ENCODE measurements at places on chromosomes 11 and 22.

- DNase-seq, result no peak
Measured at GRCh38 chr11:62075438-62075837, 48.4 kb upstream of the INCENP start.

GRCh38 chr22:23192133-23192532 lies 11.8 kb downstream of the BCR start:
- DNase-seq, result no peak

DNA sequence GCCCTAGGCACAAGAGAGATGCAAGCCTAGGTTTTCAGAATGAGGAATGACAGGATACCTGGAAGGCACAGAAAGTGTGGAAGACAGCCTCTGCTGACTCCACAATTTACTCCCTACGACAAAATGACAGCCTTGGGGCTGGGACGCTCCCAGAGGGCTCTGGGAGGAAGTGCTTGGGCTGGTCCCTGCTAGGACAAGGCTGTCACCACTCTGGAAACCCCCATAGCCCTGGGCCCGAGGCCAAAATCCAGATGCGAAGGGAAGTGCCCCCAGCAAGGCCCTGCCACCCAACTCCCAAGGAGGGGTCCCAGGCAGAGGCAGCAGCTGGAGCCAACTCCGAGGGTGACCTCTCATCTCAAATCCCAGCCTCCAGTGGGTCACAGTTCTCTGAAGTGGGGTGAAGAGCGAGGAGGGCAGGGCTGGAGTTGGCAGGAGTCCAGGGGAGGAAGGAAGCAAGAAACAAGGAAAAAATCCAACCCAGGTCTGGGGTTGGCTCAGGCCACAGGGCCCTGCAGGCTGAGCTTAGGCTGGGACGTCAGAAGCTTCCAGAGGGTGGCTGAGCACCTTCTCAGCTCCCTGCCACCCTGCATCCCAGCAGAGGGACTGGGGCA lies 6.3 kb upstream of the CDC42EP2 start:
- no peak for DNase-seq

- DNase-seq, result no peak
Measured at GRCh38 chr22:36433318-36434231, 45.8 kb upstream of the MYH9 start.

DNA sequence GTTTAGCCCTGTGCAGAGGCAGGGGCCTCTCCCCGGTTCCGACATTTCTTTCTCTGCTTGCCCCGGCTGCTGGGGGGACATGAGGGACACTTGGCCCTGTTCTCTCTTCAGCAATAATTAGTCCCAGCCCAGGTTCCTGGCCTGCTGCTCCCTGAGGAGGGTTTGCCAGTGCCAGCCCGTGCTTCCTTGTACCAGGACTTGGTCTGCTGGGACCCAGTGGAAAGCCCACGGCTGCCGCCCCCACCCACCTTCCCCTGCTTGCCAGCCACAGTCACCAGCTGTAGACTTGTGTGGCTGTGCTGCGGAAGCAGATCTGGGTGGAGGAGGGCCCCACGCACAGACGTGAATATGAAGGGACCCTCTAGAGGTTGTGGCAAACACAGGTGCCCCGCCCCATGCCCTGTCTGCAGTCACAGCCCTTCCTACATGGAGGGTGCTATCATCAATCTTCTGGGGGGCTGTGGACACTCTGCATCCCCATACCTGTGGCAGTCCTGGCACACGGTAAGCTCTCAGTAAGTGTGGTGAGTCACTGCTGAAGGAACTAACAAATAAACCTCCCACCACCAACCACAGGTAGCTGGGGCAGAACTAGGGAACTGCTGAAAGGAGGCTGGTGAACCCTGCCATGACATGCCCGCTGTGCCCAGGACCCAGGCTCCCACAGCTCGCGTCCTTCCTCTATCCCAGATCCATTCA lies 949 bp downstream of the TP53AIP1 start:
- no peak for DNase-seq

GRCh38 chr11:1488575-1489180 lies 2.1 kb upstream of the MOB2 start:
- DNase-seq, result no peak

DNA sequence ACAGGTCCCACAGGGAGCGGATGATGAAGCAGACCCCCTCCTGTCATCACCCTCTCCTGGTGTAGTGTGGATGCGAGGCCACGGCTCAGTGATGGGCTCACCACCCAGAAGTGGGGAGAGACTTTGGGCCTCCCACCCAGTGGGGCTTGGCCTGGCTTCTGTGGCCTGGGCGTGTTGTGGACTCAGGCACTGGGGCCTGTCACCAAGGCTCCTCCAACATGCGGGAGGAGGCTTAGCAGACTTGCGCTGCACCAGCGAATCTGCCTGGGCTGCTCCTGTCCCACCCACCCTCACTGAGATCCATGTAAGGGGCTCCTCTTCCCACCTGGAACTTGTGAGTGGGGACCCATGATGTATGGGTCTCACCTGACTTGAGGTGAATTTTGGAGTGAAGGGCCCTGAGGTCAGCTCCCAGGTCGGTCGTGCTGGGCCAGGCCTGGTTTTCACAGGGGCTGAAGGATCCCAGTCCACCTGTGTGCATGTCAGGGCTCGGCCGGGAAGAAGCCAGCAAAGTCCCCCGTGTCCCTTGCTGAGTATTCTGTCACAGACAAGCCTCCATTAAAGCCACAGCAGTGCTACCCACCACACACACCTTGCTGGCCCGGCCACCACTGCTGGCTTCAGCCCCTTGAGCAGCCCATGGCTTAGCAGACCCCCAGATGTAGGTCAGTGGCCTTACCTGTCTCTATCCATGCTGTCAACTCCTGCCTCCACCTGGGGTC lies 4.2 kb downstream of the THAP7 start:
- DNase-seq, result no peak

GRCh38 chr22:27534720-27535125 lies 266.8 kb downstream of the MN1 start:
- no peak for DNase-seq

- no peak for DNase-seq
Measured at GRCh38 chr11:90783111-90783510, 560.3 kb upstream of the CHORDC1 start.

DNA sequence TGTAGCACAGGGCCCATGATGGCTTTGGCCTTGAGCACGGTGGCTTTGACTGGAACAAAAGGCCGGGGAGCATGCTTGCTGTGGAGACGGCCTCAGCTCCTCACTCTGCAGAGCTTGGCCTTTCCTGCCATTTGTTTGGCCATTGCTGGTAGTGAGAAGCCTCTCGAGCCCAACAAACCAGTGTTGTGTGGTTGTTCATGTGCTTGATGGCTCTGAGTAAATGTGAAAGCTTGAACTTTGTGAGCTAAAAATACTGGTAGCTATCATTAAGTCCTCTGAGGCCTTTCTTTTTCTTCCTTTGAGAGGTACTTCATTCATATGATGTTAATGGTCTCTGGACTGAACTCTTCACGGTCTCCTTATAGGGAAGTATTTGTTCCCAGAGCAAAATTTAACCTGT lies 39.6 kb downstream of the NAT10 start:
- no peak for DNase-seq

DNA sequence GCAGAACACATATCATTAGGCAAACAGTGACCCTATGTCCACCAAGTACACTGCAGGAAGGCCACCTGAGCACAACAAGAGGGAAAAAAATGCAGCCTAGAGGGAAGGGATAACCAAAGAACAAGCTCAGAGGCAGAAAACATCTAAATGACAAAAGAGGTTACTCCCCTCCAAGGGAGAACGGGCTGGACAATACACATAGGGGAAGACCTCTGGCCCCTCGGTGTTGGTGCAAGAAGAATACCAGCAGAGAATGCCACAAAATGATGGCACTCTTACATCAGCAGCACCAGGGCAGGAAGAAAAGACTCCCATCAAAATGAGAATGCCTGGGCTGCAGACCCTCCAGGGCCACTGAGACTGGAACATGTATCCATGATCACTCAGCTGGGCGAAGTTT lies 66.6 kb upstream of the OPCML start:
- no peak for DNase-seq

DNA sequence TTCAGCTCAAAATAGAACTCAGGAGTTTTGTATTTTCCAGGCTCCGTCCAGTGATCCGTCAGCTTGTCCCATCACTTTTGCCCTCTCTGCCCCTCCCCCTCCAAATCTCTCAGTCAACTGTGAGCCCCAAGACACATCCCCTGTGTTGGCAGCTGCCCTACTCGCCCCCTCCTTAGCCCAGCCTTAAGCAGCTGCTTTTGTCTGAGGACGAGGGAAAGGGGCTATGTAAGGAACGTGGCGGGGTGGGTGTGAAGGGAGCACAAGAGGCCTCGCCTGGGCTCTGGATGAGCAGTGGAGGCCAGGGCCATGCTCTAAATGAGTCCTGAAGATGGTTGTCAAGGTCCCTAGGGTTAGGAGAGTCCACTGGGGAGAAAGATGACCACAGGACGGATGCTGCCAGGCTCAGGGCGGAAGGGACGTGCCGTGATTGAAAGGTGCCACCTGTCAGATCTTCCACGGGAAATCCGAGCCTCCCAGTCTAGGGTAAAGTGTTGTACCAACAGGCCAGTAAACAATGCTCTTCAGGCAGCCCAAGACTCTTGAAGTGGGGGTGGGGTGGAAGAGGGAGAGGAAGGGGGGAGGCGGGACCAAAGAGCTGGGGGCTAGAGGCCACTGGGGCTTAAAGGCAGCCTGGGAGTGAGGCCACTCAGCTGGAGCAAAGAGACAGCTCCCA lies at the start of gene SMTNL1:
SMTNL1 (plus strand) TSS at position 649 of the 673 bp plus-strand sequence. CDS start 5,048 bp downstream, outside the sequence.
- DNase-seq, result no peak

GRCh38 chr11:118609380-118610224 lies 2.2 kb downstream of the PHLDB1 start:
- no peak for DNase-seq

DNA sequence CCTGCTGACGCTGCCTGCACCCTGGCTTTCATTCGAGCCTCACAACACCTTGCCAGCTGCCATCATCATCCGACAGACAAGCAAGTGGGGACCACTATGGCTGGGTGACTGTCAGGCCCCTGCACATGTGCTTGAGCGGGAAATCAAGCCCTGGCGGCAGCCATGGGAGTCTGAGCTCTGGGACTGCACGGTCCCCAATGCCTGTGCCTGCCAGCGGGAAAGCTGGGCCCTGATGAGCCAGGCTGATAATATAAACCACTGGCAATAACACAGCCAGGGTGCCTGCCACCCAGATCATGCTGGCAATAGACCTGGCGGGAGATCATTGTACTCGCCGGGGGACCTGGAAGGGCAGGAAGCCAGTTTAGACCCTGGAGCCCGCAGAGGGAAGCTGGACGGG lies 2.5 kb downstream of the FGF3 start:
- DNase-seq, result no peak

GRCh38 chr11:18330921-18331320 lies 8.6 kb downstream of the GTF2H1 start:
- DNase-seq, result no peak

GRCh38 chr22:40741116-40741515 lies 61.8 kb downstream of the MCHR1 start:
- no peak for DNase-seq

- peak; percentile 12 for DNase-seq
Measured at GRCh38 chr11:74010306-74011300, 1.7 kb upstream of the UCP3 start.

DNA sequence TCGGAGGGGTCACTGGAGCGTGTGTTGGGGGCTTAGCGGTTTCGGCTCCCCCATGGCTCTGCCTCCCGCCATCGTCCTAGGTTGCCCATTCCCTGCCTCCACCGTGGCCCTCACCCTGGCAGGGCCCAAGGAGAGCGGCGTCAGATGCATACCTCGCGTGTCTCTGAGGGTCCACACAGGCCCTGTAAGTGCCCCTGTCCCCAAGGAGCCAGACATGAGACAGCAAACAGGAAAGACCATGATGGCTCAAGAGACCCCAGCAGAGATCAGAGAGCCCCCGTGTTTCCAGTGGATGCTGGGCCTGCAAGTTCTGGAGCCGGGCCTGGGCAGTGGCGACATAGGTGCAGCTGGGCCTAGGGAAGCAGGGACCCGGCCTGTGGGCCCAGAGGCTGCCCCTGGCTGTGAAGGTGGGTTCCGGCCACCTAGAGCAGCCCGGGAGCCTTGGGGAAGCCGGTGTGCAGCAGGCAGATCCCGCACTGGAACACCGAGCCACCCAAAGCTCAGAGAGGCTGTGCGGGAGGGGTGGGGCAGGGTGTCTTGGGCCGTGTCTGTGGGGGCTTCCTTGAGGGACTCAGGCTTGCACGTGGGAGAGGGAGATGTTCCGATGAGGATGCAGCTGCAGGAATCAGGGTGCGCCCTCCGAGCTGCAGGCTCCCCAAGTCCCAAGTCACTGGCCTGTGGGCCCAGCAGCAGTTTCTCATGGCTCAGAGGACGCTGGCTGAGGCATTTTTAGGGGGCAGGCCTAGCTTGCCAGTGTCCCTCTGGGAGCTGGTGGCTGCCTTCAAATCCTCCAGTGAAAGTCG lies 126.4 kb downstream of the KCNQ1OT1 start:
- DNase-seq, result no peak

GRCh38 chr11:3058753-3059664 lies 1.8 kb upstream of the CARS1 start:
- no peak for DNase-seq

- DNase-seq, result no peak
Measured at GRCh38 chr22:28497188-28497587, 182.5 kb downstream of the TTC28 start.

GRCh38 chr22:44450503-44450902 lies 47.5 kb downstream of the RTL6 start:
- DNase-seq, result no peak

- DNase-seq, result no peak
Measured at GRCh38 chr11:94201004-94201465, 72.4 kb downstream of the PANX1 start.

- no peak for DNase-seq
Measured at GRCh38 chr11:131663405-131664200, 293.2 kb downstream of the NTM start.

DNA sequence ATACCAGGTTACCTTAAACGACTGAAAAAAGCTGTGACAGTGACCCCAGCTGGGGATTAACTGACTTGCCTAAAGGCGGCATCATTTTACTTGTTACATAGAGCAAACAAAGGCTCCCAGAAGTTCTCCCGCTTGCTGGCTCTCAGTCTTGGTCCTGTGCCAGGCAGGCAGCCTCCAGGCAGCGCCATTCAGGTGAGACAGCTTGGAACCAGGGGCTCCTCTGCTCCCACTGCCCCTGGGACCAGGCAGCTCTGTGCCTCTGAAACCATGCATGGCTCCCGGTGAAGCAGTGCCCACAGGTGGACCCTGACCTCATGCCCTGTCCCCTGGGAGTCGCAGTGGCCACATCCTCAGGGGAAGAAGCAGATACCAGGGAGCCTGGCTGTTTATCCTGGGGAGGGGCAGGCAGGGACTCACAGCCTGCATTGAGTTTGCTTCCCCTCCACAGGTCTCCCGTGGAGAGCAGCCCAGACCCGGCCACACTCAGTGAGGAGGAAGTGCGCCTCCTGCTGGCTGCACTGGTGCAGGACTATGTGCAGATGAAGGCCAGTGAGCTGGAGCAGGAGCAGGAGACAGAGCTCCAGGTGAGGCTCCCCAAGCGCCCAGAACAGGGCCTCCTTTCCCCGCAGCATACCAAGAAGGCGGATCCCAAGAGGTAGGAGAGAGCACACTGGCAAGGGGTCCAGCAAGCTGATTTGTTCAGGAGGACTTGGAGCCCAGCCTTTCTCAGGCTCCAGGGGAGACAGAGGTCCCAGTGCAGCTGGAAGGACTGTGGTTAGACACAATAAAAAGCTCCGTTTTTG lies 15.6 kb upstream of the CYP2R1 start:
- DNase-seq, result peak; percentile 67

- DNase-seq, result no peak
Measured at GRCh38 chr22:36963302-36963701, 49.9 kb downstream of the CSF2RB start.

GRCh38 chr11:57152134-57152533 lies 29.6 kb upstream of the LRRC55 start:
- DNase-seq, result no peak

GRCh38 chr22:45629469-45630089 lies 42.1 kb upstream of the ATXN10 start:
- DNase-seq, result no peak
